NCI-H1436 (cell line): ENCODE measurements at places on chromosomes 5 and 9.
A peak's percentile ranks its signal among the peaks of the same experiment; 100 is the strongest.

- peak; percentile 3 for DNase-seq
Measured at GRCh38 chr5:73596705-73597328, 29.2 kb upstream of the ARHGEF28 start.

- DNase-seq, result no peak
Measured at GRCh38 chr9:127809002-127809539, 6.4 kb downstream of the FPGS start.

GRCh38 chr5:66959653-66960052 lies 236.9 kb downstream of the CD180 start:
- no peak for DNase-seq

- DNase-seq, result peak; percentile 41
Measured at GRCh38 chr9:102845827-102846371, 149.2 kb upstream of the CYLC2 start.

DNA sequence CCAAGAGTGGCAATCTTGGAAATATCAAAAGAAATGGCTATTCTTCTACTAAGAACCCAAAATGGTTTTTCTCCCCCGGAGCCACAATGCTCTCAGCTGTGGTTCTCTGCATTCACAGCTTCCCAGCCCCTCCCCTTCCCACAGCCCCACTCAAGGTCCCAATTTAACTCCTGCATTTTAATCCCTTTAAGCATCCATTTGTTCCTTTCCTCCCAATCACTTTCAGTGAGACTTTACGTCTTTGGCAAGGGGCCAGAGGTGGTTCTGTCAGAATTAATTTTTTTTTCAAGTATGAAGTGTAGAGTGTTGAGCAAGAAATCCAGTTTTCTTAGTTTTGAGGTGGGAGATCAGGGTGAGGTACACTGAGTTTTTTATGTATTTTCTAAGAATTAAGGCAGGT lies 256.9 kb downstream of the GLIS3 start:
- DNase-seq, result no peak

- DNase-seq, result no peak
Measured at GRCh38 chr9:131290036-131290766, 678 bp downstream of the PLPP7 start.

DNA sequence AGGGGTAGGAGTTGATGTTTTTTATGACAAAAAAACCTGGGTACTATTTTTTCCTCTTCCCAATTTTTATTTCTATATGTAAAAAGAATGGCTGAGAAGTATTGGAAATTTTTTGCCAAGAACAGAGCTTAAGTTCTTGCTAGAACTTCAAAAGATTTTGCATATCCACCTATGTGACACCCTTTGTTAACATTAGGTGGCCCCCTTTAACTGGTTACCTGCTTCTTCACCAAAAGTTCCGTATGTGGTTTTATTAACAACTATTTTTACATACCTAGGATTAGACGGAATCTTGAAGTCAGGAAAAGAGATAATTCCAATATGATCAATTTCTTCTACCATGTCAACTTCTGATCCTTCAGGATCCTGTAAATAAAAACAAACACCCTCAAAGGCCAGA lies 15.5 kb downstream of the C5 start:
- DNase-seq, result no peak

GRCh38 chr9:21434202-21435014 lies 5.8 kb upstream of the IFNA1 start:
- peak; percentile 34 for DNase-seq

DNA sequence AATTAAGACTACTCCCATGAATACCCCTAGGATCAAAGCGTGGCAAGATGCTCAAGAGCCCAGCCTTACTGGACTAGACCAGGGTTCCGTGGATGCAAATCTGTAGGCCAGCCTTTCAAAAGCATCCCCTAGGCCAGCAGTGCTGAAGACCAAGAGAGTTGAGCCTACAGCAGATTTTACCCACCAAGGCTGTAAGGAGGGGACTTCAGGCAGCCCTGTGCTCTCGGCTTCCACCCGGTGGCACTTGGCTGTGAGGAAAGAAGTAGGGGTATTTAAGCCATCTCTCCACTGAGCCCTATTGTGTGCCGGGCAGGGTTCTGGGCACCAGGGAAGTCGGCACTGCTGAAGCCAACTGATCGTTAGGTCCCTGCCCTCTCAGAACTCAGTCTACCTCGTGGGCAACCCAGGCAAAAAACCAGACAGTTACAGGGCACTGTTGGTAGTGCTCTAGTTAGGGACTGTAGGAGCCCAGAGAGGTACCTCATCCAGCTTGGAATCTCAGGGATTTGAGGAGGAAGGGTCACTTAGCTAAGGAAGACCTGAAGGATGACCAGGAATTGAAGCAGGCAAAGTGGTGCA lies 25.5 kb downstream of the TCF7 start:
- no peak for DNase-seq

DNA sequence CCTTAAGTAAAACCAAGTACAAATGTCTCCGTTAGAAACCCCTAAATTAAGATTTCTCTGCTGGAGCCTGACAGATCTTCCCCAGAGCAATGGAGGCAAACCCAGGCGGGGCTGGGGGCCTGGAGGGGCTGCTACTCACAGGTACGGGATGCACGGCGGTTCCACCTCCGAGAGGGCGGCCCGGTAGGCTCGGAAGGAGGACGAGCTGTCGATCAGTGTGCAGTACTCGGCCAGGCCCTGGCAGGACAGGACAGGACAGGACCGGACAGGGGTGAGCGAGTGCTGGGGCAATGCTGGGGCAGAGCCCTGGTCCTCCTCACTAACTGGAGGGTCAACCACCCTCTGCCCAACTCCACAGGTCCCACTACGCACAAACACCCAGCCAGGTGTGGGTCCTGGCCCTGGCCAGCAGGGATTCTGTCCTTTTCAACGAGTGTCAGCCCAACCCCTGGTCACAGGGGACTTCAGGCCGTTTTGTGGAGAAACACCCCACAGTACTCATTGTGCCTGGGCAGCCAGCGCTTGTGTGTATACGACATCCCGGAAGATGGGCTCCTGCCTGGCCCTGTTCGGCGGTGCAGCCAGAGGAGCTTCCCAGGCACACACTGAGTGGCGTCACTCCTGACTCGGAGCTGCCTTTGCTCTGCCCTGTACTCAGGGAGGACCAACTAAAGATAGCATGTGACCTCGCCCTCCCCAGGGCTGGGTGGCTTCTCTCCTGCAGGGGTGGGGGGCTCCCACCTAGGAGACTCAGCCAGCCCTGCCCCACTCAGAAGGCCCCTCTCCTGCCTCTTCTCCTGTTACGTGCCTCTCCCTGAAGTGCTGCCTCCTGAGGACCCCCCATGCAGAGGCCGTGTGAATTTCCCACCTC lies 37.4 kb downstream of the PRRT1B start:
- no peak for DNase-seq

DNA sequence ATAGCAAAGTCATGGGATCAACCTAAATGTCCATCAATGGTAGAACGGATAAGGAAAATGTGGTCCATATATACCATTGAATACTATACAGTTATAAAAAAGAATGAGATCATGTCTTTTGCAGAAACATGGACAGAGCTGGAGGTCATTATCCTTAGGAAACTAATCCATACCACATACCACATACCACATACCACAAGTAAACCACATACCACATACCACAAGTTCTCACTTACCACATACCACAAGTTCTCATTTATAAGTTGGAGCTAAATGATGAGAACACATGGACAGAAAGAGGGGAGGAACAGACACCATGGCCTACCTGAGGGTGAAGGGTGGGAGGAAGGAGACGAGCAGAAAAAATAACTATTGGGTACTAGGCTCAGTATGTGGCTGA lies 154.6 kb upstream of the GHR start:
- no peak for DNase-seq

DNA sequence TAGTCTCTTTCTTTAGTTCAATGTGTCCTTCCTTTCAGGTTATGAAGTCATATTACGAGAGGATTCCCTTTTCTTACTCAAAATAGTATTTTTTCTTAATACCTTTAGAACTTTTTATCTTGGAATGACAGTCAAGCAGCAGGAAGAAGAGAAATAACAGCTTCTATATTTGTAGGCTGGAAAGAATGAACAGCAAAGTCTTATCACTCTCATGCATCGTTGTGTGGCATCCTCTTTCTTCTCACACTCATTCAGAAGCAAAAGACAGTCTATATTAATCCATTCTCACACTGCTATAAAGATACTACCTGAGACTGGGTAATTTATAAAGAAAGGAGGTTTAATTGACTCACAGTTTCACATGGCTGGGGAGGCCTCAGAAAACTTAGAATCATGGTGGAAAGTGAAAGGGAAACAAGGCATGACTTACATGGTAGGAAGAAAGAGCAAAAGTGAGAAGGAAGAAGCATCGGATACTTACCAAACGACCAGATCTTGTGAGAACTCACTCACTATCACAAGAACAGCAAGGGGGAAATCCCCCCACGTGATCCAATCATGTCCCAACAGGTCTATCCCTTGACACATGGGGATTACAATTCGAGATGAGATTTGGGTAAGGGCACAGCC lies 1646.1 kb upstream of the CDH6 start:
- DNase-seq, result no peak
